ENCODE measurements at places on chromosomes 3 and 15.

- no peak for DNase-seq
Measured at GRCh38 chr3:5298453-5298852, 110.9 kb downstream of the EDEM1 start.

DNA sequence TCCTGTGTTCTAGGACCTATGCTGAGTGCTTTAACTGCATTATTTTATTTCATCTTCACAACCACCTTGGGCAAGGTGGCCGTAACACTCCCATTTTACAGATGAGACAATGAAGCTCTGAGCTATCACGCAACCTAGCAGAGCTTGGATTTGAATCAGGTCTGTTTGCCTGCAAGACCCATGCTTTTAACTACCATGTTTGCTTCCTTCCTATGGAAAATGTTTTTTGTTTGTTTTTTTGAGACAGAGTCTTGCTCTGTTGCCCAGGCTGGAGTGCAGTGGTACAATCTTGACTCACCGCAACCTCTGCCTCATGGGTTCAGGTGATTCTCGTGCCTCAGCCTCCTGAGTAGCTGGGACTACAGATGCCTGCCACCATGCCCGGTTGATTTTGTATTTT lies 24.7 kb upstream of the HERC1 start:
- DNase-seq: no peak

- DNase-seq: no peak
Measured at GRCh38 chr3:134621854-134622253, 29.0 kb downstream of the KY start.

DNA sequence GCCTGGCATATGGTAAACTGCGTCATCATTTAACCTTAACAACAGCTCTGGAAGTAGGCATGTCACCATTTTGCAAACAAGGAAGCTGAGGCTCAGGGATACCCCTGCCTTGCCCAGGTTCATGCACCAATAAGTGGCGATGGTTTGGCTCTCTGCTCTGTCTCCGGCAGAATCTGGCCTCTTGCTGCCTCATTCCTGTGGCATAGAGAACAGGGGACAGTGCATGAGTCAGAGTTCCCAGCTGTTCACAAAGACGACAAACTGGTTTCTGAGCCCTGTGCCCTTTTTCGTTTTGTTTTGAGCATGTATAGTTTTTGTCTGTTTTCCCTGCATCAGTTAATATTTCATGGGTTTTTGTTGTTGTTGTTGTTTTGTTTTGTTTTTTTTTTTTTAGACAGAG lies 236.8 kb downstream of the OPA1 start:
- no peak for DNase-seq

DNA sequence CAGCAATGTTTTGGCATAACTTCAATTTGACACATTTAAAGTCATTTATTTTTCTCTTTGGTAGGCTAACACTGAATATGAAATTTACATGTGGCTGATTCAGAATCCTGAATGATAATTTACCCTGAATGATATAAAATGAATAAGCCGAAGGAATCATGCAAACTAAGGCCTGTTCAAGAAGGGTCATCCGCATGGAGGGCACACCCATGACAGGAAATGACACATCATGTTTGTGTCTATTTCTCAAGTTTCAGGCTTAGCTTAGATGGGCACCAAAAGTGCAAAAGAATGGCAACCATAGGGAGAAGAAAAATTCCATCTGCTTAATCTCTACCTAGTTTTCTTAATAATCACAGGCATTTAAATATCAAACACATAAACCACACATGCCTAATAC lies 141.5 kb downstream of the DUT start:
- DNase-seq: no peak

- DNase-seq: no peak
Measured at GRCh38 chr3:67601385-67601784, 53.0 kb downstream of the SUCLG2 start.

Data from sciatic nerve (tissue), 2 donors.